Activated T-helper 1 cell treated with Interleukin-2 at 50 U/mL for 16 hours (primary cell): ENCODE measurements at places on chromosomes 11 and 22.

DNA sequence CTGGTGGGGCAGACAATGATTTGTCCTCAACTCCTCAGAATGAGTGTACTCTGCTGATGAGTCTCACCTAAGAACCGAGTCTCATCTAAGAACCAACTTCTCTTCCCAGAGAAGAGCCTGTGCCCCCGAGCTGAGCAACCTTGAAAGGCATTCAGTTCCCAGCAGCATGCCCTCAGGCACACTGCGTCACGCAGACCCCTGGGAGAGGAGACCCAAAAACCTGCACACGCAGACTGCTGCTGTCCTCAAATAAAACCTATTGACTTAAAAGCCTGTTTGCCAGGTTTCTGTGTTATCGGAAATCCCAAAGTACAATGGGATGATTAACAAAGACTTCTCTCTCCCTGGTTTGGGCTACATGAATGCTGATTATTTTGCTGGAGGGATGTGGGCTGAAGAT, 121.2 kb downstream of the C11orf58 start:
- no peak for DNase-seq

DNA sequence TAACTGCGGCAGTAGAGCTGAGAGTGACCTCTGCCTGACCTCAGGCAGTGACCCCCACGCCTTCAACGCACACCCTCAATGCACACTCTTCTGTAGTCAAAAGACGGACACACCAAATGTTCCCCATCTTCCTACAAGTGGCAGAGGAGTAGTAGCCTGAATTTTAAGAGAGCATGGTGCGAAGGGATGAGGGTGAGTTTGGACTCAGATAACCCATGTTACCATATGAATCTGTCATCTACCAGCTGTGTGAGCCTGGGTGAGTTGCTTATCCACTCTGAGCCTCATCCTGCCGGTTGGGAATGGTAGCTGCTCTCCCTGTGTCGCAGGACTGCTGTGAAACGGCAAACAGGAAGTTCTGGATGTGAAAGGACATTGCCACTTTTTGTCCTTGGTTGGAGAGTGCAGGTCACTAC, 20.6 kb upstream of the ROBO3 start:
- no peak for DNase-seq

DNA sequence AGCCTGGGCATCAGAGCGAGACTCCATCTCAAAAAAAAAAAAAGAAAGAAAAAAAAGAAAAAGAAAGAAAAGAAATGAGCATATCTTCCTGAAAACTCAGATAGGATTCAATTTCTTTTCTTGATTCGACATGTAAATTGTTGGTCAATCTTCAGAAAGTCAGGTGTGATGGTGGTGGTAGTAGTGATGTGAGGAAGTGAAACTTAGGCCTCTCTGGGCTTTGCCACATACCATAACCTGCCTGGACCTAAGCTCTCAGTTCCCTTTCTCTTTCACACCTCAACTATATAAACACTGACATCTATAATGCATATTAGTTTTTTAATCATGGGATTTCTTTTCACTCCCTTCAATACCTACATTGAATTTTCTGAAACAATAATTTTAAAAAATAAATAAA, 98.0 kb upstream of the TBCEL start:
- DNase-seq = no peak

DNA sequence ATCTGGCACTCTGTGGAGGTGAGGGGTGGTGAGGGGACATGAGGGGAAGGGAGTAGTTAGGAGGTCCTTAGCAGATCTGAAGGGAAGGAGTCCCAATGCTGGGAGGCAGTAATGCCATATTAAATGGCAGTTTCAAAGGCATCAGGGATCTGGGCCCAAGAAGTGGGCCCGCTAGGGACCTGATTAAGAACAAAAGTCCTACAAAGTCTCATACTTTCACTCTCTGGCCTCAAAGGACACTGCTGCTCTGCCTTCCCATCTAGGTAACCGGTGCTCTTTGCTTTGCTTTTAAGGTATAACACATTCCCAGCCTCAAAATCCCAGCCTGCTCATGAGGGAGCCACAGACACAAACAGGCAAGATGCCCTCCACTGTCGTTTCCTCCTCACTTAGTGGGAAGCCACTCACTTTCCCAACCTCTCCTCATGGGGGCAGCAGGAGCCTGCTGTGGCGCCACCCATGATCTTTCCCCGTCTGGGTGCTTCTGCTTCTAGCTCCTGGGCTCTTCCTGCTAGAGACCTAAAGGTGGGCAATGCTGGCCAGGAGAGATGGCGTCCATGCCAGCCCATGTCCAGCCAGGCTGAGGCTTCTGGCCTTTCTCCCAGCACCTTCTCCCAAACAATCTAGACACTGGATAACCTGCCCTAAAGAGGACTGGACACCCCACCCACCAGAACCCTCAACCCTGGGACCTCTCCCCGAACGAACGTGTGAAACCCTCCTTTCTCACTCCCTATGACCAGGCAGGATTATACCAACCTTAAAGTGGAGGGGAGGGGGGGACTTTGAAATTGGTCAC, 68.3 kb downstream of the PLEKHA7 start:
- DNase-seq = no peak

DNA sequence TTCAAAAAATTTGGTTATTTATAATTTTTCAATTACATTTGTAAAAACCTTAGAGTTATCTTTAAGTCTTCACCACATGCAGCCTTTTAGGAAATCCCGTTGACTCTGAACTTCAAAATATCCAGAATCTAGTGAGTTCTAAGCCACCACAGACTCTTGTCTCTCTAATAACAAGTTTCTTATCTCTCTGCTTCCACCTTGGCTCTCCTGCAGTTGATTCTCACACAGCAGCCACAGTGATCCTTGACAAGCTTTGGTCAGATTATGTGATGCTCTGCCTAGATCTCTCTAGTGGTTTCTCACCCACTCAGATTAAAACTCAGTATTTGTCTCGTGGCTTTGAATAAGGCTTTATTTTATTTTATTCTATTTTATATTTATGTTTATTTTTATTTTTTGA, 8.6 kb downstream of the HSD17B12 start:
- DNase-seq = no peak

DNA sequence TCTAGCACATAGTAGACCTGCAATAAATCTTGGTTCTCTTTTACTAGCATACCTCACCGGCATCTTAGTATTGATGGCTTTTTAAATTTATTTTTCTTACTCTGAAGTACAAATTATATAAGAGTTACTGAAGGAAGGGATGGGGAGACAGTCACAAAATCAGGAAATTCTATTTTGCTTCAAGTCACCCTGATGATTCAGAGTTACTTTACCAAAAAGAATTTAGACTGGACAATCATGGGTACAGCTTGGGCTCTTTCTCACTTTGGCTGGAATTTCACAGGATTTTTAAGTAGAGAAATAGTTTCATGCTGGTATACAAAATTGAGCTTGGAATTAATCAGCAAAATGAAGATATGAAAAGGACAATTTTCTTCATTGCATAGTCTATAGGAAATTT, 919.2 kb downstream of the METTL15 start:
- no peak for DNase-seq

- no peak for DNase-seq
Measured at GRCh38 chr11:47241841-47242301, 6.7 kb downstream of the ACP2 start.

DNA sequence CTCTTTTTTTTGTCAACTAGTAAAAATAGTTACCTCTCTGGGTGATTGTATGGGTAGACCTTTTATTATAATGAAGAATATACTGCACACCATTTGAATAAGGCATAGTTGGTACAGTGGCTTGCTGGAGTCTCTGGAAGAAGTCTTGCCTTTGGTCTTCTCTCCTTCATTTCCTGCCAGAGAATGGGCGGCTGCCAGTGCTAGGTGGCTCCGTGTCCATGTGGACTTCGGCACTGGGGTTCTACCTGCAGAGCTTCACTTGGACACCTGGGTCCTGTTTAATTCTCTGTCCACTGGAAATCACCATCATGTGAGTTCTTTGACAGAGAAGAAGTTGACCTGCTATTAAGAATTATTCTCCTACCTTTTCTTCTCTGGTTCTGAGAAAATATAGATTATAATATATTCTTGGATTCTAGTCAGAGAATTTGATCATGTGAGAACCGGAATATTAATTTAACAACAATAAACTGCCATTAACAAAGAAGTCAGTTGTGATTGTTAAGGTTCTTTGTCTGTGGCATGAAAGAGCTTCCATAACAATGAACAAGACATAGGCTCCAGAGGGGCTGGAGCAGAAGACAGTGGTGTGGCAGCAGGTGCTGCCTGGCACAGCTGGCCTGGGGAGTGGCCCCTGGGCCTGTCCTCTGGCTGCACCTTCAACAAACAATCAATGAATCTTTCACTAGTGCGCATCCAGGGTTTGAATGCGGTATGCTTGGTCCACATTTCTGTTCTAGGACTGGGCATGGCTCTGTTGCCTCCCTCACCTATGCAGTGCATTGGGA, 77.5 kb downstream of the PPFIBP2 start:
- DNase-seq = no peak

DNA sequence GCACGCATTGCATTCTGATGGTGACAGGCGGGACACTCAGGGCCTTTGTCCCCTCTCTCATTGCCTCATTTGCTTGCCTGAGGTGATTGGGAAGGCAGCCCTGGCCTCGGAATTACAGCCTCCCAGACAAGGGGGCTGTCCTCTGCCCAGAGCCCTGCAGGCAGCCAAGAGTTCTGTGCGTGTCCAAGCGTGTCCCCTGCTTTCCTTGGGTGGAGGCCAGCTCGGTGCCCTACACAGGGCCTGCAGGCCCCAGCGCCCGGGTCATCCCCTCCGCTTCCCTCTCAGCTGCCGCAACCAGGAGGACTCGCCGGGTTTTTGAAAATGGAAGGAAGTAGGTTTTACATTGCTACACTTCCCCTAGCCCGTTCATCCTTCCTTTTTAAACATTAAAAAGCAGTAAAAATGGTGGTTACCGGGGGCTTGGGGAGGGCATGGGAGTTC, 1.9 kb downstream of the GRAMD4 start:
- no peak for DNase-seq

DNA sequence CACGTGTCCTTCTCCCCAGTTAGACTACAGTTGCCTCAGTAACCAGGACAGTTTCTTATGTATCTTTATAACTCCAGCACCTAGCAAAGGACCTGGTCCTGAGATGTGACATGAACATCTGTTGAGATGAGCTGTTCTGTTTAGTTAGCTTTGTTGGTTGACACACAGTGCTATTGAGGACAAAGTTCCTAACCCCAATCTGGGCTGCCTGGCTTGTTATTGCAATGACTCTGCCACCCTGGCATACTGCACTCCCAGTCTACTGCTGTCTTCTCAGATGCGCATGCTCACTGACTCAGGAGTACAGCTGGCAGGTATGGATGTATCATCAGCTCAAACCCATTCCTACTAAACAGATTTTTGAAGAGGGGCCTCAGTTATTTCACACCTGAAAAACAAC, 7.4 kb downstream of the DESI1 start:
- DNase-seq = no peak

GRCh38 chr11:117430293-117430955, 102.8 kb downstream of the CEP164 start:
- no peak for DNase-seq

GRCh38 chr11:14858404-14858803, 33.6 kb downstream of the CYP2R1 start:
- DNase-seq = no peak

- DNase-seq = no peak
Measured at GRCh38 chr11:117960406-117960805, 25.8 kb upstream of the IL10RA start.

DNA sequence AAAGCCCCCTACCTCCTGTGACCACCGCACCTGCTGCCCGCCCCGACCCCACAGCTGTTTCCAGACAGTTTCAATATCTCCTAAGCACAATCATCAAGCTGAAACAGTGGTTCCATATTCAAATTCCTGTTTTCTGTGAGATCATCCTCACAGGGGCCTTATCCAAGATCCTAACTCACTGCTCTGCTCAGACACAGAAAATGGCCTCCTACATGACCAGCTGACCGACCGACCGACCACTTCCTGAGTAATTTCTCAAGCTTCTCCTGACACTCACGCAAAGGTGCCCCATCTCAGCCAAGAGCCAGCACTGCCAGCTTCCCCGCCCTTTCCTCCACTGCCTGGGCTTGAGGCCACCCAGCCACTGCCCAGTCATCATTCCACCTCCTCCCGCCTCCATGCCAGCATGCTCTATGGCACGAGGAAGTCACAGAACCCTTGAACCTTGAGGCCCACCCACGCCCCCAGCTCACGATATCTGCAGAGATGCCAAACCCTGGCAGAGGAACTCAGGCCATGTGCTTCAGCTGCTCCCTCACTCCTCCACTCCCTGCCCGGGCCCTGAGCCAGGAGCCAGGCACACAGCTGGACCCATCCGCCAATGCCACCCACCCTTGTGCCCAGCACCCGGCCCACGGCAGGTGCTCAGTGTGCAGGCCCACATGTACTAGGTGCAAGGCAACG, 14.0 kb downstream of the KIAA0930 start:
- no peak for DNase-seq

DNA sequence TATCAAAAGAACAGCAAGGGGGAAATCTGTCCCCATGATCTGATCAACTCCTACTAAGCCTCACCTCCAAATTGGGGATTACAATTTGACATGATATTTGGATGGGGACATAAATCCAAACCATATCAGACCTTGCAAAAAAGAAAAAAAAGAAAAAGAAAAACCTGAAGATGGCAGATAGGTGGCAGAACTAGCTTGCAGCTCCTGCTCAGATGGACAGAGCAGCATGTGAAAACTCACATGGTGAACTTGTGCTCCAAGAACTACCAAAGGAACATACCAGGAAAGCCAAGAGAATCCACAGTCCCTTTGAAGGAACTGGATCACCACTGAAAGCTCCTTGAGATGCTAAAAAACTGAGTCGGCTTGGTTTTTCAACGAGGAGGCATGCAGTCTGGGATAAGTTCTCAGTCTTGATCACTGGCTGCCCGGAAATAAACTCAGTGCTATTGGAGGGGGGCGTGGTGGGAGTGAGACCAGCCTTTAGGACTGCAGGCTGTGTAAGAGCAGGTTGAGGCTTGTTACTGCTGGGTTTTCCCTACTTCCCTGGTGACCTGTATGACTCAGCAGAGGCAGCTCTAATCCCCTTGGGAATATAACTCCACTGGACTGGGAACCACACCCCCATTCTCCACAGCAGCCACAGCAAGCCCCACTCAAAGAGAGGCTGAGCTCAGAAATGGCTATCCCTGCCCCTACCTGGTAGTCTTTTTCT, 358.3 kb upstream of the ARHGAP42 start:
- no peak for DNase-seq

DNA sequence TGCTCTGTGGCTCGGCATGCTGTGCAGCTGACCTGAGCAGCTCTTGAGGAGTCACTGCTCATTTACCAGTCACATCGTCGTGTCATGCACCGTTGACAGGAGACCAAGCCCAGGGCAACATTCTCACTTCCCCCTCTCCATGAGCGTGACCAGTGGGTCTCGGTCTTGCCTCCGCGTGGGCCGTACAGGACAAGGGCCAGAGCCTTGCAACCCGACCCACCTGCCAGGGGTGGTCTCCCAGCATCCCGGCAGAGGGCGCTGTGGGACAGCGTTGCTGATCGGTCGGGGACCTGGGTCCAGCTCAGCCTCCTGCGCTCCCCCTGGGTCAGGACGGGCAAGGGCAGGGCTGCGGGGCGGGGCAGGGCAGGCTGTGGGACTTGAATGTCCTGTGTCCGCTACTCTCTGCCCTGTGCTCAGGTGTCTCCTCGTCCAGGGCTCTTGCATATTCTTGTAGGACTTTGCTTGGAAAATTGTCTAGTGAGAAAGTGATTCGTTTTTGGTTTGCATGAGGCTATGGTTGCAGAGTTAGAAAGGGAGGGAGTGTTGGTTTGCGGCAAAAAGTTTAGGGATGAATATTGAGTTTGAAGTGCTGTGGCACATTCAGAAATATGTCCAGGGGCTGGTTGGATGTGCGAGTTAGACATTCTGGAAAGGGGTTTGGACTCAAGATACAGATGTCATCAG, 16.2 kb downstream of the EIF4G2 start:
- peak; percentile 71 for DNase-seq
